ENCODE measurements at places on chromosomes 7 and 10.

DNA sequence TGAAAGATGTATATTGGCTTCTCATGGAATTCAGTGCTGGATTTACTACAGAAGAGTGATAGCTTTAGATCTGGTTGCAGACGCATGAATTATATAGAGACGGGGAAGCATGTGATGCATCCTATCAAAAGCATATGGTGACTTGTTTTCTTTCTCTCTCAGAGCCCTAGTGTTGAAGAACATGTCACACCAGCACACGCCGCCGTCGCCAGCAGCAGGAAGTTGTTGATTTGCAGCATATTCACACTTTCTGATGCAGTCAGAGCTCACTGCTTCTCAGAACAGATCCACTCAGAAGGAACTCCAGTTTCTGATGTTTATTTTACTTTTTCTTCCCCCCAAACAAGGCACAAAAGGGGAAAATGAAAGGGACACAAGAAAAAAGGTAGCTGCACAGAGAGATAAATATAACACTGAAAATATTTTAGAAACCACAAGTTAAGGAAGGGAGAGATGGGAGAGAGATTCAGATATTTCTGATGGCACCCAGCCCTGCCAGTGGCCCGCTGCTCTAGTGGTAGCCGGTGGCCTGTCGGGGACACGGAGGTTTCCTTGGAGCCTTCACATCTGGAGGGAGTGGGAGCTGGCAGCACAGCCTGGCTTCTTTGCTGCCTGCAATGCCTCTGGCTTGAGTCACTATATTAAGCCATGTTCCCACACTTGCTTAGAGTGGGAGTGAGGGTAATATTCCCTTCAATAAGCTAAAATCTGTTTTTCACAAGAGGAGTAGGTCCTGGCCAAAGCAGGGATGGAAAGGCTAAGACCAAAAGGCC is 123.2 kb downstream of the NRP1 start:
- DNase-seq = peak; percentile 86

DNA sequence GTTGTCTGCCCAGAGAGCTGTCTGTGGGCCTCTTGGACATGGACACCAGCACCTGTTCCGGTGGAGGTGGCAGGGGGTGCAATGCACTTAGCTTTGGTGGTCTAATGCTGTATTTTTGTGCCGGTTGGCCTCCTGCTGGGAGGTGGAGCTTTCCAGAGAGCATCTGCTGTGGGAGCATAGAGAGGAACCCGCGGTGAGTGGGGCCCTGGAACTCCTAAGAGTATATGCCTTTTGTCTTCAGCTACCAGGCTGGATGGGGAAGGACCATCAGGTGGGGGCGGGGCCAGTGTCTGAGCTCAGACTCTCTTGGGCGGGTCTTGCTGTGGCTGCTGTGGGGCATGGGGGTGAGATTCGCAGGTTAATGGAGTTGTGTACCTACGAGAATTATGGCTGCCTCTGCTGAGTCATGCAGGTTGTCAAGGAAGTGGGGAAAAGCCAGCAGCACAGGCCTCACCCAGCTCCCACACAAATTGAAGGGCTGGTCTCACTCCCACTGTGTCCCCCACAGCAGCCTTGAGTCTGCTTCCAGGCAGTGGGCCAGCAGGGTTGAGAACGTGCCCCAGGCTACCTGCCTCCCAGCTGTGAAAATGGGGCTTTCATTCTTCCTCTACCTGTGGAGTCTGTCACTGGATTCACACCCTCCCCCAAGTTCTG is 29.0 kb downstream of the JAKMIP3 start:
- DNase-seq = no peak

GRCh38 chr10:48404646-48405045 is 98.2 kb downstream of the MAPK8 start:
- peak; percentile 93 for DNase-seq

- no peak for DNase-seq
Measured at GRCh38 chr7:19489162-19489820, 219.5 kb downstream of the POLR1F start.

DNA sequence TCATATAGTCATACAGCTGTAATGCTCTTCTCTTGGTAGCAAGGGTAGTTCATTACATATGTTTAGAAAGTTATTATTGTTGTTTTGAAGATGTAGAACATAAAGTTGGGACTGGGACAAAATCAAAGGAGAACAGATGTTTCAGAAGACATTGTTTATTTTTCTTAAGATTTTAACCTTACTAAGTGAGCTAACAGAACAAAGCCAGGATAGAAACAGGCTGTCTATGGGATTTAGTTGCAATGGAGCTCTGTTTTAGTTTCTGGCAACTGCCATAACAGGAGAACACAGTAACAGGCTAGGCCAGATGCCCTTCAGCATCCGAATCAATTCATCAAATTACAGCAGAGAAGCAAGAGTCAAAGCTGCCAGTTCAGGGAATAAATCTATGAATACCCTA is 382.4 kb downstream of the ARL4A start:
- DNase-seq = peak; percentile 61

DNA sequence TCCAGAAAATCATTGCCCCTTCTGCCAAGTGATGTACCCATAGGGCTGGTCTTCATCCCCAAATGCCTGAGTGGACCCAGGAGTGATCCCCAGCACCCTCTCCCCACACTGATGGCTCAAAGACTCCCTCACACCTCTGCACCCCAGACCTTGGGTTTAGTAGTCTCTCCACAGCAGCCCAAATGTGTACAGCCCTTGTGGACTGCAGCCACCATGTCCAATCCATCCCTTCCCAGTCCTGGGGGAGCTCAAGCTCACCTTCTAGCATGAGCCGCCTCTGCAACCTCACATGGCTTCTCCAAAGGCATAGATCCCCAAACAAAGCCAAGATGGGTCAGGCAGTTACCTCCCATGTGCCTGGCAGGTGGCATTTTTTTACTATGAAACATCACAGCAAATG is 50.1 kb downstream of the PRLHR start:
- DNase-seq = no peak
